ENCODE measurements at places on chromosomes 6 and 20.
A peak's percentile ranks its signal among the peaks of the same experiment; 100 is the strongest.

- DNase-seq: peak; percentile 47
Measured at GRCh38 chr6:166333172-166333995, 9.0 kb downstream of the SFT2D1 start.

GRCh38 chr6:125718109-125718508, 31.3 kb upstream of the HEY2 start:
- no peak for DNase-seq

DNA sequence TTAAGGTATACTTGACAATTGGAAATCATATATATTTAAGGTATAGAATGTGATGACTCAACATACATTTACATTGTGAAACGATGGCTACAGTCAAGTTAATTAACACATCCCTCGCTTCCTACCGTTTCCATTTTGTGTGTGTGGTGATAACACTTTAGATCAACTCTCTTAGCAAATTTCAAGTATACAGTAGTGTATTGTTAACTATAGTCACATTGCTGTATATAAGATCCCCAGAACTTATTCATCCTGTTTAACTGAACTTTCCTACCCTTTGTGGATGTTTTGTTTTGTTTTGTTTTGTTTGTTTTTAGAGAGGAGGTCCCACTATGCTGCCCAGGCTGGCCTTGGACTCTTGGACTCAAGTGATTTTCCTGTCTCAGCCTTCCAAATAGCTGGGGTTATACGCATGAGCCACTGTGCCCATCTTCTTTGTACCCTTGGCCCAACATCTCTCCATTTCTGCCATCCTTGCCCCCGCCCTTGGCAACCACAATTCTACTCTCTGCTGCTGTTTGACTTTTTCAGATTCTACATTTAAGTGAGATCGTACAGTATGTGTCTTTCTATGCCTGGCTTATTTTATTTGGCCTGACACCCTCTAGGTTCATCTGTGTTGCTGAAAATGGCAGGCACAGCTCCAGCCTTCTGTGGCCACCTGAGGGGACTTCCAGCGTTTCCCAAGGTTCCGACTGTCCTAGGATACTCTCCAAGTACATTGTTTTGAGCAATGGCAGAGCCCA, 90.5 kb upstream of the SNX9 start:
- DNase-seq: no peak

DNA sequence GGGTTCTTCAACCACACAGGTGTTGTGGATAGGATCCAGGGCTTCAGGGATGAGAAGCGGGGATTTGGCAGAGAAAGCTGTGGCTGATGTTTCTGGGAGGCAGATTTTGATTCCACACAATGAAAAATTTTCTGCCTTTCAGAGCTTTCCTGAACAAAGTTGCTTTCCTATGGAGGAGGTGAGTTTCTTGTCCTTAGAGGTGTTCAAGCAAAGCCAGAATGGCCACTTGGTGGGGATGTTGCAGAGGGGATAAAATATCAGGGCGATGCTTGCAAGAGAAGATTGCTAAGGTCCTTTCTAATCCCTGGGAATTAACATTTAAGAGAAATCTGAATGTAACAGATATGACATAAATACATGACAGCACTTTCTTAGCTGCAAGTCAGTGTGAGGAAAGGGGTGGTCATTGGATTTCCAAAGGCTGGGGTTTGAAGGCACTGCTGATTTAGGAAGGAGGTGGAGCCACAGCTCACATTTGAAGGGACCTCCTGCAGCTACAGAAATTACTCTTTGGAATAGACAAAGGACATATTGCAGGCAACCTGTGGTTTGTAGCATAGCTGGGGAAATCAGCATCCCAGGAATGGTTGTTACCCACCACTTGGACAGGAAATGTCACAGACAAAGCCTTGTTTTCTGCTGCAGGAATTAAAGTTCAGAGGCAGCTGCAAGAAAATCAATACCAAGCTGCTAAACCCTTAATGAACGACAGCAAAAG, 271.1 kb upstream of the CHD6 start:
- DNase-seq: no peak

GRCh38 chr6:159715605-159716004, 11.7 kb upstream of the WTAP start:
- no peak for DNase-seq

- DNase-seq: no peak
Measured at GRCh38 chr6:53203483-53203882, 54.8 kb upstream of the GCM1 start.

- DNase-seq: no peak
Measured at GRCh38 chr20:833121-833449, 430 bp upstream of the FAM110A start.

DNA sequence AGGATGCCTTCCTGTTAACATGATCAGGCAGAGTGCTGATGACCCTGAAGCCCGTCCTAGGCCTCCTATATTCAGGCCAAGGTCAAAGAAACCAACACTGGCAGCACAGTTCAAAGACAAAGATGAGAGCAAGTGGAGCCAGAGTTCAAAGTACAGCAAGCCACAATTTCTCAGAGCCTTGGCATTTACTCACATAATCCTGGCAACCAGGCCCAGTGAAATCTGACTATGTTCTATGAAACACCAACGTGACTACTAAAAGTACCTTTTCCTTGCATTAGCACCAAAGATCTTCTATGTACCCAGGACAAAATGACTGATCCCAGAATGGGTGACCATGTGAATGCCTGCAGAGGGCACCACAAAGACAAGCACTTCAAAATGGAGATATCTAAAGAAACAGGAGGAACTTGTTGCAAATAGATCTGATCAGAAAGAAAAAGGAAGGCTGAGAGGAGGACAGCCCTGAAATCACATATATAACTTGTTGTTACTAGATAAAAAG, 3.9 kb downstream of the NFS1 start:
- no peak for DNase-seq

DNA sequence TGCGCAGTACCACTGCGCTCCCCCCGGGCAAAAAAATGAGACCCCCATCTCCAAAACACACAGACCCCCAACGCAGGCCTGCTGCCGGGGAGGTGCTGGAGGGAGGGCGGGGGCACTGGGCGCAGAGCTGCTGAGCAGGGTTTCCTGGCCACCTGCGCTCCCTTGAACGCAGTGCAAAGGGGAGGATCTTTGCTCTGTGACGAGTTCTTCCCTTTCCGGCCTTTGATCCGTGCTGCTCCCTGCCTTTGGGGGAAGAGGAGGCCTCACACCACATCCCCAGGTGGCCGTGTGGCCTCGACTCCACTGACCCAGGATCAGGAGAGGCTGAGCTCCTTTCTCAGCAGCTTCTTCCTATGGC, 8.9 kb upstream of the COL20A1 start:
- no peak for DNase-seq

DNA sequence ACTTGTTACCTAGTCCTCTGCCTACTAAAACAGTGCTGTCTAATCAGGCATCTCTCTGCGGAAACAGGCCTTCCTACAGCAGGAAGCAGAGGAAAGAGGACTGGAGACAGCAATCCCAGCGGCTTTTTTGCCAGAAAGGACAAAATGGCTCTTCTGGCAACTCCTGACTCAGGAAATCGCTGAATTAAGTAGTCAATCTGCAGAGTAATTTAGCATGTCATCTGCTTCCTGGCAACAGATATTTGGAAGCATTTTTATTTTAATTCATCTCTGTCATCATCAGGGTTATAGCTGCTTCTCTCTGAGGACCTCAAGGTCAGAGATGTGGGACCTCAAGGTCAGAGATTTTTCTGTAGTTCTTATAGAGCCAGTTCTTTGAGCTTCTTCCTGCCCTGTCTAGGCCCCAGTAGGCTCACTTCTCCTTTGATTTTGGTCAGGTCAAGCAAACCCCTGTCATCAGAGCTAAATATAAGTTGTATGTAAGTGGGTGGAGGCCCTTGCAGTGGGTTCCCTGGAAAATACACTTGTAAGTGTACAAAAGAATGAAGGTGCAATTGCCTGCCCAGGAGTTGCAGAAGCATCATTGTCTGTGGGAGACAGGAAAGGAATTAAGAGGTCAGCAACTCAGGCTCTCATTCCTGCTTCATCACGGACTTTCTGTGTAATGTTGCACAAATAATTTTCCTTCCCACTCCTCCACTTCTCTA, 229.4 kb downstream of the ALDH8A1 start:
- no peak for DNase-seq

GRCh38 chr20:56730003-56730402, 100.9 kb downstream of the TFAP2C start:
- no peak for DNase-seq

GRCh38 chr6:139888681-139889122, 514.3 kb upstream of the CITED2 start:
- DNase-seq: no peak

DNA sequence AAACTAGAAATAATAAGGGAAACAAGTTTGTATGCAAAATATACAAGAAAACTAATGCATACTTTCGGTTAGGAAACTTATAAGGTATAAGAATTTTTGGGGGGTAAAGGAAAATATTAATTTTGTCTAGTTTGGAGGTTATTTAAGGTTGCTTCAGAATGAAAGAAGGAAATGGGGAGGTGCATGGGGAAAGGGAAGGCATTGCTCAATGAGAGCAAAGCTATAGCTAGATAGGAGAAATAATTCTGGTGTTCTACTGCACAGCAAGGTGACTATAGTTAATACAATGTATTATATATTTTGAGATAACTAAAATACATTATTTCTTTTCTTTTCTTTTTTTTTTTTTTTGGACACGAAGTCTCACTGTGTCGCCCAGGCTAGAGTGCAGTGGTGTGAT, 5.4 kb upstream of the MYMX start:
- no peak for DNase-seq

DNA sequence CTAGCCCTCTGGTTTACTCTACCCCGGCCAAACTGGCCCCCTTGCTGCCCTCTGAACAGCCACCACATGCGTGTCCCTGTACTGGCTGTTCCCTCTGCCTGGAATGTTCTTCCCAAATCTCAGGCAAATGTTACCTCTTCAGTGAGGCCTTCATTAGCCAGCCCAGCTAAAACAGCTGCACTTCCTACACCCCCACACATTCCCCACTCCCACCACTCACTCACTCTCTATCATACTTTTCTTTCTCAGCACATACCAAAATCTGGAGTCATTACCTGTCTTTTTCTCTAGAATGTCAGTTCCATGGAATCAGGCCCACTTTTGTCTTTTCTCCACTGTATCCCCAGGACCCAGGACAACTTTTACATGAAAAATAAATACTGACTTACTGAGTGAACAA, 401.2 kb upstream of the SULF2 start:
- DNase-seq: no peak

DNA sequence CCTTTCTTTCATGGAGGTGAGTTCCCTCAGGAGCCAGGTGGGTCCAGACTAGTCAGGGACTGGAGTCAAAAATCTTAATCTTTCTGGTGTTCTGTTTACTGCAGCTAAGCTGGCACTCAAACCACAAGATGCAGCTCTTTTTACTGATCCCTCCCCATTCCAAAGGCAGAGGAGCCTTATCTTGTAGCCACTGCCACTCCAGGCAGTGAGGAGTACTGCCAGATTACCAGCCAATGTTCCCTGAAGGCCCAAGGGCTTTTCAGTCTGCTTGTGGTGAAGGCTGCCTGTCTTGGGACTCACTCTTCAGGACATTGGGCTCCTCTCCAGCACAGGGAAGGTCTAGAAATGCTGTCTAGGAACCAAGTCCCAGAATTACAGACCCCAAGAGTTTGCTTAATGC, 490.4 kb upstream of the ADGRB3 start:
- DNase-seq: no peak

- DNase-seq: no peak
Measured at GRCh38 chr20:51153867-51154707, 131.2 kb upstream of the KCNG1 start.

DNA sequence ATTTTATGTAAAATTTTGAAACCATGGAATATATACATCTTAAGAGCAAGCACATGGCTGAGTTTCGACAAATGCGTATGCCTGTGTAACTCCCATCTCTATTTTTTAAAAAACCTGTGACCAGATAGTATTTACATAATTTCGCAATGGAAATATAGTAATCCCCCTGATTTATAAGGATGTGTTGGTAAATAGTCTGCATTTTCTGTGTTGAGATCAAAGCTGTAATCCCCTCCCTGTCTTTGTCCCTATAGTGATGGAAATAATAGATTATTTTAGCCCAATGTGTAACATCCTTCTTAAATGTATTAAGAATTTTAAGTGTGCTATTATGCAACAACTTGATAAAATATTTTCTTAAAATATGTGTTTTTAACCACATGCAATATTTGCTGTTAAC, 267.3 kb downstream of the CDKAL1 start:
- DNase-seq: no peak

- peak; percentile 11 for DNase-seq
Measured at GRCh38 chr20:20710443-20711315, 1.8 kb downstream of the RALGAPA2 start.

GRCh38 chr6:137692806-137693205, 174.3 kb upstream of the TNFAIP3 start:
- no peak for DNase-seq

- DNase-seq: no peak
Measured at GRCh38 chr20:32522526-32522775, 62.7 kb downstream of the NOL4L start.

- peak; percentile 77 for DNase-seq
Measured at GRCh38 chr6:167706313-167707109, 120.2 kb upstream of the AFDN start.

DNA sequence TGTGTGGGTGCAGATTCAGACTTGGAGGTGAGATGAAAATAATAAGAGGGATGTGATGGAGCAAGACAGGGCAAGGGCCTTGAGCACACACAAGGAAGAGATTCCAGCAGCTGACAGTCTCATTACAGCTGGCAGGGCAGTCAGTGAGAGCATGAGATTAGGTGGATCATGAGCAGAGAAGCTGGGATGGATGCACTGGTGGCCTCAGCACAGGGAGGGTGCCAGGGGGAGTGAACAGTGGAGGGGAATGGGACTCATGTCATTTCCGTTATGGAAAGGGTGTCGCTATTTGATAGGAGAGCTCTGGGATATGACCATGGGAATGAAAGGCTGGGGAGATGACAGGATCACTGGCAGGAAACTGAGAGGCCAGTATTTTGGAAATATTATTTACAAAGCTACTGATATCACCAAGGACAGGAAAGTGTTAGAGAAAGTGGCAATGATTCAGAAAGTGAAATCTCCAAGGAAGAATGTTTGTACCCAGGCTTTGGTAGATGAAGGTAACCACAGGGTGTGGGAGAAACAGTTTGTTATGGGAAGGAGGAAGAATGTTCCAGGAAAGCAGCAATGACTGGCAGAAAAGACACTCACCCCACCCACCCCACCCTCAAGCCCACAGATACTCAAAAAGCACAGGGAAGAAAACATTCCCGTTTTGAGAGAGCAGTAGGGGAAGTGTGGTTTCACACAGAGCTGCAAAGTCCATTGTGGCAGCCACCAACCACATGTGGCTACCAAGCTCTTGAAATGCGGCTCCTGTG, 214.7 kb upstream of the PROKR2 start:
- DNase-seq: no peak

All from activated T-helper 1 cell treated with anti-CD3 and anti-CD28 coated beads, Interleukin-12 subunit alpha, Interleukin-12 subunit beta, Interleukin-2, Interleukin-4 antibody, amounts not matched to agents 30 ng/mL and 10 ng/mL and 1 ng/mL, durations not matched to agents 14 hours and 24 hours and 36 hours (primary cell).